Activated CD4-positive, alpha-beta T cell treated with anti-CD3 and anti-CD28 coated beads, Interleukin-2, amount 50 U/mL, for 1 hour (primary cell): ENCODE measurements at places on chromosomes 13 and 19.
A peak's percentile ranks its signal among the peaks of the same experiment; 100 is the strongest.

DNA sequence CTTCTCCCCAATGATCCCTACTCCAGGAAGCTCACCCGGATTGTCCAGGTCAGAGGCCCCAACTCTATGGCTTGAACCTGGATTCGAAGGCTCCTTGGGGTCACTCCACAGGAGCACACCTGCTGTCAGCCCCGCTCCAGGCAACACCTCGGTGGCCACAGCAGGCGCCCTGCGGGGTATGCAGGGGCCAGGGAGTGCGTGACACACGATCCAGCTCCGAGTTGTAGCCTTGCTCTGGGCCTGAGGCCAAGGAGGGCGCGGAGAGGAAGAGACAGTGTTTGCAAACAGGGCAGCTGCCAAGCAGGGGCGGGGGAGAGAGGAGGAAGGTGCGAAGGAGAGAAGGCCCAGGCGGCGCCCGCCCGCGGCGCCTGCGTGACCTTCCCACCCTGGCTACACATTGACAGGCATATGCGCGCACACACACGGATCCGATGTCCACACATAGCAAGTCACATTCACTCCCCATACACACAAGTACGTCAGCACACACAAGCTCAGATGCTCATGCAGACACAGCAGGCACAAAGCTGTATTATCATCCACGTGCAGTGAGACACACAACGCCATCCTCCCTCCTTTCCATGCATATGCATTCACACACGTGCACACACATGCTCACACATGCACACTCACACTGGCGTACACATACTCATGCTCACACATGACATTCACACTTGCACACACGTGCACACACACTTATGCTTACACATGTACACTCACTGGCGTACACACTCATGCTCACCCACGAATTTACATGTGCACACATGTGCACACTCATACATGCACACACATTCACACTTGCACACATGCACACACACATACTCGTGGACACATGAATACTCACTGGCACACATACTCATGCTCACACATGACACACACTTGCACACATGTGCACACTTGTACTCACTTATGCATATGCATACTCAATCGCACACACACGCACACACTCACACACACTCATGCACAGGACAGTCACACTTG, 10.4 kb downstream of the SBK2 start:
- DNase-seq = no peak

DNA sequence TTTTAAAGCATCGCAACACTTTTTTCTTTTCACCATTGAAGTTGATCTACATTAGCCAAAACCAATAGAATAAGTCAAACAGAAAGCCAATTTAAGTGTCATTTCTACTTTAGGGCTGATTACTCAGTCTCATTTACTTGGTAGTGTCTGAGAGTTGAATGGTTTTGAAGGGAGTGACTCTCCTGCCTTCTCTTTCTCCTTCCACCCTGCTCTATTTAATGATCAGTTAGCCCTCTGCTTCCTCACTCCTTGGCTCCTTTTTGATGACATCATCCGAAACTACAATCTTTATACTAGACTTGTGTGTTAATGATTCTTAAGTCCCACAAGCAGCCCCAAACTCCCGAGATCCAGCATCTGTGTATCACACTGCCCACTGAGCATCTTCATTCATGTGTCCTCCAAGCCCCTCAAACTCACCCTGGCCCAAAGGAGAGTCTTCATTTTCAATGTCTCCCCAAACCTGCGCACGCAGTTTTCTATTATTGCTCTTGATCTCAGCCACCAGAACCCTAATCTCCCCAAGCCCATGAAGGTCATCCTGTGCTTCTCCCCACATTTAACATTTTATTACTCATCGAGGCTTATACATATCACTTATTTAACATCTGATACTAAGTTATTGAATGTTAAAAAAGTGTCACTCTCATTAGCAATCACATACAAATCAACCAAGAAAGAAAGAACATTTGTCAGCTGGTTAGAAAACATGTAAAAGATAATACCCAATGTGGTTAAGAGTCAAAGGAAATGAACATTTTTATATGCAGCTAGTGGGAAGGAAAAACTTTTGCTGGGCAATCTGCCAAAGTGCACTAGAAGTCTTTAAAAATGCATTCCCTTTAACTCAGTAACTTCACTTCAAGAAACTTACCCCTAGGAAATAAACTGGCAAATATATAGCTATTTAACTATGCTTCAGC, 32.2 kb upstream of the ARGLU1 start:
- DNase-seq = no peak

DNA sequence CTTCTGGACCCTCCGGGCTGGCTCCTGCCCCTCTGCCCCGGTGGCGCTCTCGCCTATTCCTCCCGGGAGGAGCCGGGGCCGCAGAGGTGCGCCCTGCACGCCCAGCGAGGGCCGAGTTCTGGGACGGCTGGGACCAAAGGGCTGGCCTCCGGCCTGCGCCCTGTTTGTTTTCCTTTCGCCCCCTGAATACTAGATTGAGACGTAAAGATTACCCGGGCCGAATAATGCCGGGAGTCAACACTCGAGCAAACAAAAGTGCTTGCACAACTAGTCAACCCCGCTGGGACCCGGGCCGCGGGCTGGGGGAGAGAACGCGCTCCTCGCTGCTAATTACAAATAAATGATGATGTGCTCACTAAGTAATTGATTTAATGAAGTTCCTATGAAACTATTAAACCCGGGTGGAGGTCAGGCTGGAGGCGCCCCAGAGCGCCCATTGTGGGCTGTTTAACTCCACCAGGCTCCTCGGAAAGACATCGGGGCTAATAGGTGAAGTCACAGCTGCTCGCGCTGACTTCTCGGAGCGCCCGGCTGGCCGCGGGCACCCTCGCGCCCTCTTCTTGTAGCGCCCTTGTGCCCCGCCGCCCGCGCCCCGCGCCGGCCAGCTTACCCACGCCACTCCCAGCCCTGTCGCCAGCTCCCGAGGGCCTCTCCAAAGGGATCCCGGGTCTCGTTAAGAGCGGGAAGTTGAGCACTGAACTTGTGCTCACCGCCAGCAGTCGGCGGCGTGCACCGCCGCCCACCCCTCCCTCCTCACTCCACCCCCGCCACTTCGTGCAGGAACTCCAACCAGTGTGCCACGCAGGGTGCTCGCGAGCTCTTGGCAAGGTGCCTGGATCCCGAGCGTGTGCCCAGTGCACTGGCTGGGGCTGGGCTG, 14.9 kb downstream of the ZIC5 start:
- DNase-seq = no peak

DNA sequence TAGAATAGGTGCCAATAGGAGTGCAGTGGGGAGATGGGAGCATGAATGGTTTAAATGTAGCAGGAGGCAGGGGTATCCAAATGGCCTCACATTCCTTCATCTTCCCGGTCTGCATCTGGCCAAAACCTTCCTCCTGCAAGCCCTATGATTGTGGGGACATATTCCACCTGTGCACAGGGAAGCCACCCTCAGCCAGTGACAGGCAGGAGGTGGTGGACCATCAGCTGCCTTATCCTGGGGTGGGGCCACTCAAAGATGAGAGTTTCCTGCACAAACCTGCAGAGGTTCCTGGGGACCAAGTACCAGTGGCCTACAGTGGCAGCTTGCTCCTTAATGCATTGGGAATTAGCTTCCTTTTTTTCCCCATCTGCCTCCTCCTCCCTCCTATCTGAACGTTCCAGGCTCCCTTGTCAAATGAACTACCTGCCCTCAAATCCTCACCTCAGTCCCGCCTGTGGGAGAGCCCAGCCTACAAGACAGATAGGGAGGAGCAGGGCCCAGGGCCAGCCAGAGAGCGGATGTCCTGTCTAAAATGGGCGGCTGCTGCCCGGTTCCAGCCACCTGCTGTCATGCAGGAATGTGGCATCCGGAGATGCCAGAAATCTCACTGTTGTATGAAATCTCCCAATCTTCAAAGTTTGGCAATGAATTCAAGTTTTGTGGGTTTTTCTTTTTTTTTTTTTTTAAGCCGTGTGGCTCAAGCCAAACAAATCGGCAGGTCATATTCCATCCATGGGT, 85.0 kb downstream of the TSHZ3 start:
- no peak for DNase-seq

DNA sequence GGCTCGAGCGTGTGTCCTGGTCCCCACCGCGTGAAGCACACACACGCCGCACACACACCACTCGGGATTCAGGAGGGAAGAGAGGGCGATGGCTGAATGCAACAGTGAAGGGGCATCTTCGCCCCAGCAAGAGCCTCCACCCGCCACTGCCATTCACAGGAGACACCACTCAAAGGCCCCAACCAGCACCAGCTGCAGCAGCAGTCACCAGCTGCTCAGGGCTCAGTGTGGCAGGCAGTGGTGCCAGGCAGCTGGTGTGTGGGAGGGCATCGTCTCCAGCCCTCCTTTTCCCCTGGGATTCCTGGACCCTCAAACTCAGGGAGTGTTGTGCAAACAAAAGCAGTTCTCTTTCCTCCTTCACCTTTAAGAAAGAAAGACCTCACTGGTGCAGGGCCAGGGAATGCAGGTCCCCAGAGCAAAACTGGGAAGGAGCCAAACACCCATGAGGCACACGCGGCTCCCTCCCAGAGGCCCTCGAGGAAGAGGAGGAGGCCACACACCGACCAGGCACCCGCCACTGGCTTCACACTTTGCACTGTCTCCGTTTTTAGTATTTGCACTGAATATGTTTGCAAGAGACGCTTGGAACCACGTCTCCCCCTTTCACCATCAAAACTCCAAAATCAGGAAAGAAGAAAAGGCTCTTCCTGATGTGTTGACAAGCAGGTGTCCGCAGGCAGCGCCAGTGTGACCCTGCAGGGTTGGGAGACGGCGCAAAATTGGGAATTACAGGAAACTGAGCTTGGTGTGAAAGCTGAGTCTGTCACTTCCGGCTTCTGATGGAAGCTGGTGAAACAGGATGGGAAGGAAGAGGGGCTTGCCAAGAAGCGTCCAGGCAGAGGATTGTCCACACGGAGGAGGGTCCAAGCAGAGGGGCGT, 26.4 kb upstream of the F7 start:
- DNase-seq = no peak

DNA sequence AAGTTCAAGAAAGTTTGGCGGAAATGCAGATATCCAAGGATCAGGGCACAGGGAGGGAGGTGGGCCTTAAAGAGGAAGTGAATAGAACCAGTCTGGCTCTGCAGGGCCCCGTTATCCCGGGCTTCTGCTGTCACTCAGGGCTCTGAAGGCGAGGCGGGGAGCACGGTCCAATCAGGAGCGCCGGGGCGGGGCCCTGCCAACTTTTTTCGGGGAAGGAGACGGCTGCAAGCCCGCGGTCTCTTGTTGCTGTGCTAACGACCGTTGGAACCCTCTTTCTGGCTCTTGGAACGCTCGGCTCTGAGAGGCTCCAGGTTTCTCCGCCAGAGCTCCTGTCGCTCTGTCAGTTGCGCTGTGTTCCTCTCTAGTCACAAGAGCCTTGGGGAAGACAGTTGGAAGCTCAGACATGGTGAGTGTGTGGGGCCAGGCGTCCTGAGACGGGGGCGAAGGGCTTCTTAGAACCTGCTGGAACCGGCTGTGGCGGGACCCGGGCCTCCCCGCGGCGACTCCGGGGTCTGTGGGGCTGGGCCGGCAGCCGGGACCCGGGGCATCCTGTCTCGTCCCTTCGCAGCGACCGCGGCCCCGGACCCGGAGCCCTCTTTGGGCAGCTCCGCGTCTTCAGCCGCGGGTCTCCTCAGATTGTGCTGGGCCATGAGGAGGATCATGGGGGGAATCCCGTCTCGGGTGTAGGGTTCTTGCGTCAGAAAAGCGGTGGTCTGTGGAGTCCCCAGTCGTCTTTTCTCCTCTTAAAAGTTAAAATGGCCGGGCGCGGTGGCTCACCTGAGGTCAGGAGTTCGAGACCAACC, 27.7 kb downstream of the ZNF844 start:
- DNase-seq = peak; percentile 21

DNA sequence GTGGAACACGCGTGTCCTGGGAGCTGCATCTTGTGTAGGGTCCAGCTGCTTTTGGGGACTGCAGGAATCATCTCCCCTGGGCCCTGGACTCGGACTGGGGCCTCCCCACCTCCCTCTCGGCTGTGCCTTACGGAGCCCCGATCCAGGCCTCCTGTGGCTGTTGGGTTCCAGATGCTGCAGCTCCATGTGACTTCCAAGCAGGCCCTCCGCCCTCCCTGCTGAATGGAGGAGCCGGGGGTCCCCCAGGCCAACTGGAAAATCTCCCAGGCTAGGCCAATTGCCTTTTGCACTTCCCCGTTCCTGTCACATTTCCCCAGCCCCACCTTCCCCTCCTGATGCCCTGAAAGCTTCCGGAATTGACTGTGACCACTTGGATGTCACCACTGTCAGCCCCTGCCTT, 6.2 kb upstream of the PGLS start:
- DNase-seq = no peak

- DNase-seq = no peak
Measured at GRCh38 chr19:14843578-14843977, 5.1 kb downstream of the OR7A10 start.

- no peak for DNase-seq
Measured at GRCh38 chr13:57409121-57409520, 222.4 kb upstream of the PCDH17 start.

- DNase-seq = no peak
Measured at GRCh38 chr13:106915146-106915545, 347.2 kb upstream of the ARGLU1 start.

DNA sequence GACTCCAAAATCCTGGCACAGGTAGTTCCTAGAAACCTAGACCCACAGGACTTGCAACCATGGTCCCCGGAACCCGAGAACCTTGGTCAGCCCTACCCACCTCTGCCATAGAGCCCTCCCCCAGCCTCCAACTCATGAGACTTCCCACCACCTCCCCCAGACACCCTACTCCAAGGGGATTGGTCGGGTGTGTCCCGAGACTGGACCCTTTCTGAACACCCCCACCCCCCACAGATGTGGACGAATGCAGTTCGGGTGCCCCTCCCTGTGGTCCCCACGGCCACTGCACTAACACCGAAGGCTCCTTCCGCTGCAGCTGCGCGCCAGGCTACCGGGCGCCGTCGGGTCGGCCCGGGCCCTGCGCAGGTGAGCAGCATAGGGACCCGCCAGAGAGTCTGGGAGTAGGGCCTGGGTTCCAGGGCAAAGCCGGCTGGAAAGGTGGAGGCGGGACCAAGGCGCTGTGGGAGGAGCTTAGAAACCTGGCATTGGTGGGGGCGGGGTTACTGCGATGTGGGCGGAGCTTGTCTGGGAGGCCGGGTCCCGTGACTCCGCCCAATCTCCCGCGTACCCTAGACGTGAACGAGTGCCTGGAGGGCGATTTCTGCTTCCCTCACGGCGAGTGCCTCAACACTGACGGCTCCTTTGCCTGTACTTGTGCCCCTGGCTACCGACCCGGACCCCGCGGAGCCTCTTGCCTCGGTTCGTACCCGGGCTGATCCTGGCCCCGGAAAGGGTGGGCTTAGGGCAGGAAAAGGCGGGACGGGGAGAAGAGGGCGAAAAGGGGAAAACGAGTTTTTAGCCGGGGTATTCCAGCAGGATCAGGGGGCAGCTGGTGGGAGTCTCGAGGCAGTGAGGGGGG, 11.9 kb downstream of the LTBP4 start:
- DNase-seq = peak; percentile 72

DNA sequence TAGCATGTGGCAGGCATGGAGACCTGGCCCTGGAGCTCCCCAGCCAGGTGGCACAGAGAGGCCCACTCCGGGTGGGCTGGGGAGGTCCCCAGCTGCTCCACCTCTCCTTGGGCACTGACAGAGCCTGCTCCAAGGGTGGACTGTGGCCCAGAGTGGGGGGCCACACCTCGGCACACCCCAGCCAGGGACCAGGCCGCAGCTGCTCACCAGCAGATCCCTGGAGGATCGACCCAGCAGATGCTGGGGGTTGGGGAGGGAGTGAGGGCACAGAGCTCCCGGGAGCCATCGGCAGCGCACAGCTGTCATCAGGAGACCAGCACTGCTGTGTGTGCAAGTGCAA, 72.0 kb upstream of the KCTD15 start:
- DNase-seq = no peak

GRCh38 chr19:41886761-41887710, 4.1 kb downstream of the ARHGEF1 start:
- DNase-seq = peak; percentile 58
